ENCODE measurements at places on chromosomes 5 and 9. TPM values are rescaled to one million over a fixed set of nuclear protein-coding genes. Genes with fewer than 3 reads are reported as not detected.

GRCh38 chr5:141040093-141040770, 10.9 kb upstream of the PCDHB1 start:
- no peak for DNase-seq

DNA sequence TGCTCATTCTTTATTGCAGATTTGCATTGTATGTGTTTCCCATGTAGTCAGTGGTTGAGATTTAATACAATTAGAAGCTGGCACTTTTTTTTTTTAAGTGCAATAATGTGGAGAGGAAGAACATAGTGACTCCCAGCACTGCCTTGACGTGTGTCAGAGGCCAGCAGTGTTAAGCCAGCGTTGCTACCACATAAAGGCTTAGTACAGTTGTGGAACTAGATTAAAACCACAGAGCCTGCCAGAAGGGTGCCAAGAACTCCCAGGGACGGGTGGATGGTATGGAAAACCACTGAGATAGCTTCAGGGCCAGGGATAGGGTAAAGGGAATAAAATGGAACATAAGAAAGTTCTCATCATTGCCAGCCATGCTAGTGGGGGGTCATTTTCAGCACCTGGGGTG, 142.9 kb downstream of the TRIO start:
- DNase-seq = no peak

DNA sequence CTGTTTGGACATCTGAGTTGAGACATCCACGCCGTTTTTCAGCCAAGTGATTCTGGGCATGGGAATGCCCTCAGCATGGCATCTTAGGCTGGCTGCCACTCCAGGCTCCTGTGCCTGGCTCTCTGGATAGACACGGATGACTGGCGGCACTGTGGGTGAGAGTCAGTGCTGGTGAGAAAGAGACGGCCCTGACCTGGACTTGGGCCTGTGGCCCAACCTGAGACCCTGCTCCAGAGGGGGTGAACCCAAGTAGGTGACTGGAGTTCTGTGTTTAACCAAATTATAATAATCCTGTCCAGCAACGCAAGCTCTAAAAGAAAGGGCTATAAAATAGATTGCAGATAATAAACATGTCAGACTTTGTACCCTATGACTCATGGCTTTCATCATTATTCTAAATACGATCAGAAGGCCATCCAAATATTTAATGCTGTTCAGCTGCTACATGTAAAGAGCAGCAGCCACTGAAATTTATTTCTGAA, 173.9 kb downstream of the HSPA4 start:
- DNase-seq = no peak

DNA sequence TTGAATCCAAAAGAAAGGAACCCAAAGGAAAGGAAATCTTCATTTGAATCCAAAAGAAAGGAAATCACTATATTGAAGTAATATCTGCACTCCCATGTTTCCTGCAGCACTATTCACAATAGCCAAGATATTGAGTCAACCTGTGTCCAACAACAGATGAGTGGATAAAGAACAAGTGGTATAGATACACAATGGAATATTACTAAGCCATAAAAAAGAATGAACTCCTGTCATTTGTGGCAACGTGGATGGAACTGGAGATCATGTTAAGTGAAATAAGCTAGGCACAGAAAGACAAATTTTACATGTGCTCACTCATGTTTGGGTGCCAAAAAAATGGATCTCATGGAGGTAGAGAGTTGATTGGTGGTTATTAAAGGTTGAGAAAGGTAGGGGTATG, 57.8 kb upstream of the STOM start:
- DNase-seq = no peak

DNA sequence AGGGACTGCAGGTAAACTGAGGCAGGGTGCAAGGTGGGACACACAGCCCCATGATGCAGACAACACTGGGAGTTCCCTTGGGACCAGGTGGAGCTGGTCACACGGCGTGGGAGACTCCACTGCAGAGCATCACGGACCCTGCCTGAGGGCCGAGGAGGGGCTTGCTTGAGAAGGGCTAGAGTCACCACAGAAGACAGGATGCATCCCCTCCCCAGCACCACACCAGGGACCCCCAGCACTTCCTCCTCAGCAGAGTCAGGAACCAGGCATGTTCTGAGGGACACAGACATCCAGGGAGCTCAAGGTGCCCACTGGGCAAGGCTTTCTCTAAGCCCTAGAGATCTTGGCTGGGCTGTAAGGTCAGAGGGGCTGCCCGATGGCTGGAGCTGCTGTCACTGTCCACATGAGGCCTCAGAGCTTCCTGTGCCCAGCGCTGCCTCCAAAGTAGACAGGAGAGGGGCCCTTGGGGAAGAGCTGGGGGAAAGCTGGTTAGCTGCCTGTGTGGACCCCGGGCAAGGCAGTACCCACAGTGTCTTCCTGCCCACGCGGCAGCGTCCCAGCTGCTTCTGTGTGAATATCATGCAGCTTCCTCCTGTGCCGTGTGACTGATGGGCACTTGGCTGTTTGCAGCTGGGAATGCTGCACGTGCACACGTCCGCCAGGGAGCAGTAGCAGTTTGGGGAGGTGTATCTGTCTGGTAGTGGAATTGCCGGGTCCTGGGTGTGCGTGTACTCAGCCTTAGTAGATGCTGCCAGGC, 176.6 kb downstream of the CACNA1B start:
- DNase-seq = no peak

GRCh38 chr5:61686491-61687257, 354.6 kb downstream of the ZSWIM6 start:
- no peak for DNase-seq

DNA sequence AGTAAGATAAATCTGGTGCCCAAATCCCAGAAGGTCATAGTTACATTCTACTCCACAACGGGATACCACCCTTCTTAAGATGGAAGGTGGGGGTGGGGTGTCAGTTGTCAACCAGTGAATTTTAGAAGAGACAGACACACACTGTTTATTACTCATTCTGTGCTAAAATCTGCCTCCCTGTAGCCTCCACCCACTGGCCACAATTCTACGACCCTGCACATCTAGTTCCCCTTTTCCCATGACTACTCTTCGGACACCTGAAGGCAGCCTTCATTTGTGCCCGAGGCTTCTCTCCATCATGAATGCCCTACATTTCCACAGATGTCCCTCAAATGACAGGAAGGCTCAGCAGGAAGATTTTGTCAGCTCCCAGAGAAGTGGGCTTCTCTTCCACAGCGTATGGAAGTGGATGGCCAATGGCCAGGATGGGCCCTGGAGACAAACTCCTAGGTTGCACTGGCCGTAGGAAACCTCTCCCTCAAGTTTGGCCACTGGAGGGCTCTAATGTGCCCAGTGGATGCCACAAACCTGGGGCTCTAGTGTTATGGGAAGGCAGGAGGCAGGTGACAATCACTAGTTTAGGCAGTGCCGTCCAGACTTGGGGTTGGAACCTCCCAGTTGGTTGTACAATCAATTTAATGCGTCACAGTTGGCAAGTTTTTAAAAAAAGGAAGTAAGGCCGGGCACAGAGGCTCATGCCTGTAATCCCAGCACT, 46.6 kb downstream of the PTPN3 start:
- DNase-seq = no peak

ITK gene
- not detected for total RNA-seq

Measured in kidney epithelial cell (primary cell).